ENCODE measurements at places on chromosomes 1 and 21.

DNA sequence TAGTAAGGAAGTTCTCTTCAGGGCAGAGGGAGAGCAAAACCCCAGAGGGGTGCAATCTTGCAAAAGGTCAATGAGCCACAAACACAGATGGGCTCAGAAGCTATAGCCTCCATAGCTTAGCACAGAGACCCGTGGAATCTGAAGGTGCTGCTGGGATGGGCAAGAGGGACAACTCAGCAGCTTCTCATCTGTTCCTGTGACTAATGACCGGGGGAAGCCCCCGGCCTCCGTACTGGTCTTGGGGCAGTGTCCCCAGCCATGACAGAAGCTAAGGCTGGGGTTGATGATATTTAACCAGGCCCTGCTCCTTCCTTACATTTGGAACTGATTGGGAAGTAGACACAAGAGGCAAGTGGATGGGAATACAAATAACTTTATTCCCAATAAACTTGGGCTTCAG lies 19.1 kb downstream of the EXOC8 start:
- no peak for DNase-seq

DNA sequence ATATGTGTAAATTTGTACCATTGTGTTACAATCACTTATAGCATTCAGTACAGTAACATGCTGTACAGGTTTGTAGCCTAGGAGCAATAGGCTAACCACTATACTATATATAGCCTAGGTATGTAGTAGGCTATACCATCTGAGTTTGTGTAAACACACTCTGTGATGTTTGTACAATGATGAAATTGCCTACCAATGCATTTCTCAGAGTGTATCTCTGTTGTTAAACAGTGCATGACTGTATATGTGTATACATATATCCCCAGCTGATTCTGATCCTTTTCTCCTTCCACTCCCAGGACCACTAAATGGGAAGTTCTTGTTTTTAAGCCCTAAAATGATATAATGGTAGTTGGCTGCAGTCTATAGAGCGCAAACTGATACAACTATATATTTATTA lies 7.8 kb downstream of the GNPAT start:
- no peak for DNase-seq

DNA sequence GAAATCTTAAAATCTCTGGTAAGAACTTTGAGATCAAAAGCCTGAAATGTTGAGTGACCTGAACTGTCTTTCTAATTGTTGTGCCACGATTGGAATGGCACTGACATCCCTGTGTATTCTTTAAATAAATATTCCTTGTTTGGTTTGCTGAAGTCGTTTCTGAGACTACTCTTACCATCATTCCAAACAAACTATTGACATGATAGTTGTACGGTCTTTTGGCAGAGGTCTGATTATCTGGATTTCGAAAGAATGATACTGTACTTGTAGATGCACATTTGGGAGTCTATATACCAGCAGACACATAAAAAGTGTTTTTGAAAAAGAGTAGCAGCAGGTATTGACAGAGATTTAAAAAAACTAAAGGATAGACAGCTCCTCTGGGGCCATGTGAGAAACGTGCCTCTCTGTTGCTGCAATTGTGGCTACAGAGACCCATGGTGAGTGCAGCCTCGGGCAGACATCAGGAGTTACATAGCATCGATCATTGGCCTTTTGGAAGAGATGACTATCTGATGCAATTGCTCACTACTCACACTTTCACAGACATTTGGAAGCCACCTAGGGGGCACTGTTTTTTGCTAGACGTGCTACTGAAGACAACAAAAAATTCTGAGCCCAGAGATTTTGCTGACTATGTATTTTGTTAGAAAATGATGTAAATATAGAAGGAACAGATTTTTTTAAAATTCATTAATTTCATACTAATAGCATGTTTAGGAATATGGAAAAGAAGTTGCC lies 464.5 kb downstream of the KCNT2 start:
- DNase-seq = no peak

DNA sequence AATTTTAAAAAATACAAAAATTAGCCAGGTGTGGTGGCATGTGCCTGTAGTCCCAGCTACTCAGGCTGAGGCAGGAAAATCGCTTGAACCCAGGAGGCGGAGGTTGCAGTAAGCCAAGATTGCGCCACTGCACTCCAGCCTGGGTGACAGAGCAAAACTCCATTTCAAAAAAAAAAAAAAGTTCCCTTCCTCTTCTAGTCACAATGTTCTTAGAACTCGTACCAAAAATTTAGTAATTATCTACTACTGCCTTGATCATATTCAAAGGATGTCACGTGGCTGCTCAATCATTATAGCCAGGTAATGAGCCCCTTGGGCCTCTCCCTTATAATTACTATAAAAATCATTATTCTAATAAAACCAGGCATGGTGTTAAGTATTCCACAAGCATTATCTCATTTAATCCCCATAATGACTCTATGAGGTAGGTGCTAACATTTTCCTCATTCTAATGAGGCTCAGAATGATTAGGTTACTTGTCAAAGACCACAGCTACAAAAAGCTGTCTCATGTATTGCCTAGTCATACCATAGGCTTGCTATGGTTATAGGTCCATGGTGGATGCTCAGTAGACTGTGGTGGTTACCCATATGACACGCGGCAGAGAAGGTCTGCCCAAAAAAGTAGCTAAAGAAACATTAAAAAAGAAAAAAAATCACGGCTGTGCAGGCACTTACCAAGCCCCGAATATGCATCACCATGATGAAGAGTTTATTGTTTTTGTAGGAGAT lies 15.5 kb upstream of the PPP1R15B start:
- no peak for DNase-seq

DNA sequence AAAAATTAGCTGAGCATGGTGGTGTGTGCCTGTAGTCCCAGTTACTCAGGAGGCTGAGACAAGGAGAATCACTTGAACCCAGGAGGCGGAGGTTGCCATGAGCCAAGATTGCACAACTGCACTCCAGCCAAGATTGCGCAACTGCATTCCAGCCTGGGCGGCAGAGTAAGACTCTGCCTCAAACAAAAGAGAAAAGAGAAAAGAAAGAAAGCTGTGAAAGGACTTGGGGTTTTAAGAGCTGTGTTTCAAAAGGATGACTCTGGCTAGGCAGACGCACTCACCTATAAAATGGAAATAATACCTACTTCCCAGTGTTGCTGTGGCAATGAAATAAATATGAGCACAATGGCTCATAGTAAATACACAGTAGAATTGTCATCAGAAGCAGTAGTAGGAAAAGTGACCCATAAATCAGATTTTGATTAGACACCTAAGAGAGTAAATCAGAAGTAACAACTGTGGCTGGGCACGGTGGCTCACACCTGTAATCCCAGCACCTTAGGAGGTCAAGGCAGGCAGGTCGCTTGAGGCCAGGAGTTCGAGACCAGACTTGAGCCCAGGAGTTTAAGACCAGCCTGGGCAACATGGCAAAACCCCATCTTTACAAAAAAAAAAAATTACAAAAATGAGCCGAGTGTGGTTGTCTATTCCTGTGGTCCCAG lies 45.9 kb upstream of the PUM1 start:
- DNase-seq = no peak

DNA sequence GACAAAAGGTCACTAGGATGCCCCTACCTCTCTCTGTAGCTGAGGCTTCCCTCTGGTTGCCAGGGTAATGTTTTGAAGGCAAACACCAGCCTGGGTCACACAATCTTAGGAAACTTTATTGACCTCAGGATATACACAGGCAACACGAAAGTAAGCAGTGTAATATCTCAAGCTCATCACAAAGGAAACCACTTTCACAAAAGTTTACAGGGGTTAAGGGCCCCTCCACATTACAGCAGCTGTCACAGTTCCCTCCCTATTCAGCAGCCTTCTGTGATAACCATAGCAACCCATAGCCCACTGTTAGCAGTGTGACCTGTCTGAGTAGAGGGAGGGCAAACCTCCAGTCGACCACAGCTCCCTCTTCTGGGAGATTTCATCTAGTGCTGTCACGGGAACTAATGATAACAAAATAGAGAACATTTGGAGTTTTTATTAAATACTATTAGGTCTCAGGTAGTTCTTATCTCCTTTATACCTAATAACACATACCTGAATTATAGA lies 149.8 kb downstream of the PTPRC start:
- DNase-seq = peak; percentile 34

Measured in CD8-positive, alpha-beta T cell (primary cell).